GM10248 (cell line): ENCODE measurements at places on chromosomes 11 and 22.

DNA sequence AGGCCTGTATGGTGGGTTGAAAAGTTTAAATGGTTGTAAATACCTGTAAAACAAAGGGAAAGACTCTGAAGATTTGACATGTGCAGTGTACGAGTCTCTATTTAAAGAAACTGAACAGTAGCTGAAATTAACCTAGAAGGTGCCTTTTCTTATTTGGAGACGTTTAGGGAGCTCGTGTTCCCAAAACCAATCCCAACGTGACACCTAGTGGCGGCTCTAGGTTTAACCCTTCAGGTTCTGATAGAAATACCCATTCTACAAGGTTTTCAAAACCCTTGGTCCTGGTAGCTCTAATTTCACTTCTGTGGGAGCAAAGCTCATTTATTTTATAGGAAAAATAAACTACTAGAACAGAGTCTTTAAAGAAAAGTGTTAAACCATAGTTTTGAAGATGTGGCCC lies 258.3 kb downstream of the LRRC4C start:
- no peak for DNase-seq

DNA sequence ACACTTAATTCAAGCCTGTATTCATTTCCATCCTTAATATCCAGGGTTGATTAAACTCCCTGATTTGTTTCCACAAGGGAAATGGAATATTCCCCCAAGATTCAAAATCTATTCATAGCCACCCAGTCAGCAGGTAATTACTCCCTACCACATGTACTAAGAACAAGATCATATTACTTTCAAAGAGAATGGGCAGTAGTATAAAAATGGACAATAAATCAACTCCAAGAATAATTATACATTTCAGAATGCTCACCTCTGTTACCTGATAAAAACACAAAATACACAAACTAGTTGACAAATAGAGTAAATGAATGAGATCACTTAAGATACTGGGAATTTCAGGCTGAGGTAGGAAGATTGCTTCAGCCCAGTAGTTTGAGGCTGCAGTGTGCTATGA lies 8.5 kb upstream of the FEZ1 start:
- no peak for DNase-seq

GRCh38 chr11:119441898-119442243 lies 18.9 kb upstream of the THY1 start:
- DNase-seq = no peak

DNA sequence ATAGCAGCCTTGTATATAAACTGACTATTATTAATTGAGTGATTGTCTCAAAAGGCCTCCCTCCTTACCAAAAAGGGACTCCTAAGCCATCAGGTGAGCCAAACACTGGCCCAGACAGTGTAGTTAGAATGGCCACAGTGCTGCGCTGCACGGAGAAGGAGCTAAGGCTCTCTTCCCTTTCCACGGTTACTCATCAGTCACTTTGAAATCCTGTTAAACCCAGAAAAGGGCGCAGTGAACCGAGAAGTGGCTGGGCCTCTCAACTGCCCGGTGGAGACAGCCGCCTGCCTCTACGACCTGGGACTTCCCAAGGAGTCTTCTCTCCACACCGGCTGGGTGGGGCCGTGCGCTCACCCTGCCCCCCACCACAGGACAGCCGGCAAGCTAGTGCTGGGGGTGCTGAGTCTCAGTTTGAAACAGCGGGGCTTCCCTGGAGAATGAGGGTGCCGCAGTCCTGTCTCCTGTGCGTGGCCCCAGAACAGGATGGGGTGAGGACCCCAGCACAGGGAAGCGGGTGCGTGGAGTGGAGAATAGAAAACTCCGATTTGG lies 1.3 kb downstream of the MYH9 start:
- DNase-seq = peak; percentile 73

GRCh38 chr11:117514256-117514655 lies 186.6 kb downstream of the CEP164 start:
- DNase-seq = no peak

GRCh38 chr11:30017445-30017895 lies 640 bp upstream of the KCNA4 start:
- no peak for DNase-seq

DNA sequence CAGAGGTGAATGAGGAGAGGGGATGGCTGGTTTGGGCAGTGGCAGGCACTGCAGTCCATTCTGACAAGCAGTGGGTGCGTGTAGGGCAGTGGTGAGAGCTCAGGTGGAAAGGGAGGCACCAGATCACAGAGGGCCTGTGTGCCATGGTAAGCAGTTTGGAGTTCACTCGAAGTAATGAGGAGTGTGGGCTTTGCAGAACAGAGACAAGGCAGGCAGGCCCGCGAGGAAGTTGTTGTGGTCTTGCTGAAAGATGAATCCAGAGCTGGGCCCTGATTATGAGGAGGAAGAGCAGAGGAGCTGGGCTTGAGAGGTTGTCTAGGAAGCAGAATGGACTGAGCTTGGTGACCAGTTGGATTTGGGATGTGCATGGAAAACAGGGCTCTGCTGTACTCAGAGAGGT lies 1.6 kb upstream of the DNAJB13 start:
- DNase-seq = no peak

- no peak for DNase-seq
Observed at GRCh38 chr22:32469799-32470212, 4.8 kb upstream of the FBXO7 start.

DNA sequence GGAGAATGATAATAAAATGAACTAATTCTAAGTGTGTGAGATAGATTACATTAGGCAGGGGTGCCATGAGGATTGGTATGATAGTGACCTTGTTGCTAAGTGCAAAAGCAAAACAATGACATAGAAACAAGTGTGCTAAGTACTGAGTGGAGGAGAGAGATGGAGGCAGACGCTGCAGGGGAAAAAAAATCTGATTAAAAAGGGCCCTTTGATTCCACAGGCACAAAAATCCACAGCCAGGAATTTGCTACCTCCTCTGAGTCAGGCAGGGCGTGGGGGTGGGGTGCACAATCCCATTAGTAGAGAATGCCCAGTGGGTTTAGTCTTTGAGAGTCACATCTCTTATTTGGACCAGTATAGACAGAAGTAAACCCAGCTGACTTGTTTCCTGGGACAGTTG lies at the start of gene CNTF:
Gene CNTF, plus strand, starts transcription at position 322 of the 400 bp plus-strand sequence. CDS start 88 bp downstream, outside the sequence.
- DNase-seq = no peak

DNA sequence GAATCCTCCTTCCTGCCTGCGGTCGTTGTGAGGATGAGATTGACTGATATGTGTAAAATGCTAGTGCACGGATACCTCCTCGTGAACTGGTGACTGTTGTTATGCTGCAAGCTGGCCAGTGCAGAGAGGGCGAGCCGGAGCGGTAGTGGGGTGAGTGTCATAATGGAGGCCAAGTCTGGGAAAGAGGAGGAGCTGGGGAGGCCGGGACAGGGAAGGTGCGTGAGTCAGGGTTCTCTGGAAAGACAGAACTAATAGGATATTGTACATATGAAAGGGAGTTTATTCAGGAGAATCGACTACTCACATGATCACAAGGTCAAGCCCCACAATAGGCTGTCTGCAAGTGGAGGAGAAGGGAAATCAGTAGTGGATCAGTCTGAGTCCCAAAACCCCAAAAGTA lies 56.8 kb upstream of the FADD start:
- no peak for DNase-seq

DNA sequence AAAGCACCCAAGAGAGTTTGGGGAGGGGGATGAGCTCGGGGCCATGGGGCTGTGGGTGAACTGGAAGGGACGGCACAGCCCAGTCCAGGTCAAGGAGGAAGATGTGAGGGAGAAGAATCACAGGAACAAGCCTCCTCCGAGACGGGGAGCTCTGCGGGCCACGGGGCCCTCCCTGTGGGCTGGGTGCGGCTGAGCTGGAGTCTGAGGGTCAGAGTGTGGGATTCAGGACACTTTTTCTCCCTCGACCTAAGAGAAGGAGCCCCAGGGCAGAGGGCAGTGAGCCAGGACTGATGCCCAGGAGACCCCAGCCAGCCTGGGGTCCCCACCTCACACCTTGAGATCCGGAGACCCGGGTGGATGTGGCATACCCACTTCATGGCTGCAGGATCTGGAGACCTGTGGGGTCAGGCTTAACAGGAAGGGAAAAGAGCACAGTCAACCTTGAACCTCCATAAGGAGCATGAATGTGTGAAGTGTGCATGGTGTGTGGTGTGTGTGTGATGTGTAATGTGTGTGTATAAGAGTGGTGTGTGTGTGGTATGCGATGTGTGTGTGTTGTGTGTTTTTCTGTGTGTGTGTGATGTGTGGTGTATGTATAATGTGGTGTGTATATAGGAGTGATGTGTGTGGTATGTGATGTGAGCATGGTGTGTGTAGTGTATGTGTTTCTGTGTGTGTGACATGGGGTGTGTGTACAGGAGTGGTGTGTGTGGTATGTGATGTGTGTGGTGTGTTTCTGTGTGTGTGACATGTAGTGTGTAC lies 504.6 kb downstream of the BRD1 start:
- peak; percentile 4 for DNase-seq

- no peak for DNase-seq
Observed at GRCh38 chr11:74751303-74751702, 2.7 kb downstream of the RNF169 start.

DNA sequence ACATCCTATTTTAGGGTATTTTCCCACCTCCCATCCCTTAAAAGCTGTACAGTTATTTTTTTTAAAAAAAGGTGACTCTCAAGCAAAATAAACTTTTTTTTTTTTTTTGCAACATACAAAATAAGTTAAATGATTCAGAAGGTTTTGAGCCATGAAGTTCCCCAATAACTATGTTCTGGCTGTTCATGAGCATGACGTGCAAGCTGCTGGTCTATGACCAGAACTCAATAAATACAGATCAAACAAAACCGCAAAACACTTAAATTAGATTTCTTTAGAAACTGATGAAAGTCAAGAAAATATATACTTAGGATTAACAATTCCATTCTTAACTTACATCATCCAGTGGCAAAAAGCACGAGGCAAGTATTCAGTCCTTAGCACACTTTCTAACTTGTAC lies 24.1 kb upstream of the CLNS1A start:
- DNase-seq = no peak

DNA sequence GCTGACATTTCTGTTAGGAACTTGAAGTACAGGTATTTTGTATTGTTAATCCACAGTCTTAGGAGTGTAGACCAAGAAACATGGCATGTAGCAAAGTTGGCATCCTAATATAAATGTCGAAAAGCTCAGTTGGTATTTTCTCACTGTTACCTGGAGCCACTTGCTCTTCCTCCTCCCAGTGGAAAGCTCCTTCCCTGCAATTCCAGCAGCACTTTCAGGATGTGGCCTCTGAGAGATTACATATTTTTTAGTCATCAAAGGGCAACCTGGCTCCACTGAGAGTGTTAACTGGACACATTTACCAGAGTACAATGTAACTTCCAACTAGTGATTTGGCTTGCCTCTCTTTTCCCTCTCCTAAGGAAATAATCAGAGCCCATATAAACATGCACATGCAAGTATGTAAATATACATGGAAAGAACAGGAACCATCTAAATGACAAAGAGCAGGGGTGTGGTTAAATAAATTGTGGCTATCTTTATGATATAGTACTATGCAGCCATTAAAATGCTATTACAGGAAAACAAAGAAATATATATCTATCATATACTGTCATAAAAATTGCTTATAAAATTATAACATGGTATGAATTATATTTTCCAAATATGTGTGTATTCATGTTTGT lies 14.3 kb upstream of the EED start:
- no peak for DNase-seq

DNA sequence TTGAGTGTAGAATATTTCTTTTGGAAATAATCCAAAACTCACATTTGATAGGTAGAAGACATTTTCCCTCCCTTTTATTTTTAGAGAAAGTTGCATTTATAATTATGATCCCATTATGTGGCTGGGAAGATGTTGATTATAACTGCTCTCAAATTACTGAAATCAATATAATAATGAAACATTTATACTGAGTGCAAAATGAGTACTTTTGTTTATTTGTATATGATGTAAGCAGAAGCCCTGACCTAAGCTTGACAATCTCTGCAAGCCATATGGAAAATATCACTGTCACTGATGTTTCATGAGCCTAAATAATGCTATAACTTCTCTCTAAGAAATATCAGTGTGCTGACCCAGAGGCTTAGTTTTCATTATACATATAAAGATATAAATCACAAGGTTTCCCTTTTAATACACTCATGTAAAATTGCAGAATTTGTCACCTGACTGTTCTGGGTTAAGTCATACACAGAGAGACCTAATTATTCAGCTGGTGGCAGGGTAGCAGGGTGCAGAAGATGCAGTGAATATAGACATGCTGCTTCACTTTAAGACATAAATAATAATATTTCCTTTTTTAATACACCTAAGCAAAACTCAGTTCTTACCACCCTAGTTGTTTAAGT lies 99.2 kb downstream of the BBOX1 start:
- no peak for DNase-seq

GRCh38 chr11:95055283-95055897 lies 6.2 kb downstream of the KDM4F start:
- peak; percentile 35 for DNase-seq

GRCh38 chr11:106288822-106289387 lies 211.4 kb downstream of the AASDHPPT start:
- no peak for DNase-seq

DNA sequence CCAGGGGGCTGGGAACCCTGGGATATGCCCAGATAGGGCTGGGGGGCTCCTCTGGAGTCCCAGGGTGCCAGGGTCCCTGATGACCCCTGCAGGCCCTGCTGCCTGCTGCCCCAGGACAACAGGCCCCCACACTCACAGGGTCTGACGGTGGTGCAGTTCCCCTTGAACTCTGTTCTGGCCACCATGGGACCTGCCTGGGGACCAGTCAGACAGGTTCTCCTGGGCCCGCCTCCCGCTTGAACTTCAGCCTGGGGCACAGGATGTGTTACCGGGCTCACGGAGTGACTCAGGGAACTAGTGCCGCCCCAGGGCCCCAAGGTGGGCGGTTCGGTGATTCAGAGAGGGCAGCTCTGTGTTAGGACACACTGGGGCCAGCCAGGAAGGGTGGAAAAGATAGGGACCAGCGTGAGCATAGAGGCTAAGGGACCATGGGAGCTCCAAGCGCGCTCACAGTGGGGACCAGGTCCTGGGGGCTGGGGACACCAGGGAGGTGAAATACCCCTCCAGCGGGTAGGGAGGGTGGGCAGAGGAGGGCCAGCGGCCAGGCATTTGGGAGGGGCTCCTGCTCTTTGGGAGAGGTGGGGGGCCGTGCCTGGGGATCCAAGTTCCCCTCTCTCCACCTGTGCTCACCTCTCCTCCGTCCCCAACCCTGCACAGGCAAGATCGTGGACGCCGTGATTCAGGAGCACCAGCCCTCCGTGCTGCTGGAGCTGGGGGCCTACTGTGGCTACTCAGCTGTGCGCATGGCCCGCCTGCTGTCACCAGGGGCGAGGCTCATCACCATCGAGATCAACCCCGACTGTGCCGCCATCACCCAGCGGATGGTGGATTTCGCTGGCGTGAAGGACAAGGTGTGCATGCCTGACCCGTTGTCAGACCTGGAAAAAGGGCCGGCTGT lies 21.5 kb upstream of the TXNRD2 start:
- no peak for DNase-seq

- peak; percentile 53 for DNase-seq
Observed at GRCh38 chr22:45867118-45867905, 109.7 kb downstream of the WNT7B start.

DNA sequence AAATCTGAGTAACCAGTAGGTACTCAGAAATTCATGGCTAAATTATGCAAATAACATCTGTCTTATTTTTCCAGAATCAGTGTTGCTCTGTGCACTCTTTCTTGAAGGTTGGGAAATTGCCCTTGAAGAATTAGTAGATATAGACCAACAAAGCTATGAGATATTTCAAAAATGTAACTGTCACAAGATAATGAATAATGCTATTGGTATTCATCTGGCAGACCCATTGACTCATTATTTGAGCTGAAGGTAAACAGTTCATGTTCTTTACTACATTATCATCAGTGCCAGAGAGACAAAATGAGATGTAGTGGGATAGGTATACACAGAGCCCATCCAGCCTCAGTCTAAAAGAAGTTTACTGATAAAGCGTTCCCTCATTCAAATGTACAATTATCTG lies 274.7 kb downstream of the CASP12 start:
- DNase-seq = no peak
